Stimulated activated CD8-positive, alpha-beta memory T cell treated with anti-CD3 and anti-CD28 coated beads, Interleukin-2, amount 100 ng/mL, for 1 hour (primary cell): ENCODE measurements at places on chromosomes 2 and 18.

- DNase-seq = no peak
Observed at GRCh38 chr18:63078471-63078870, 241.1 kb downstream of the BCL2 start.

DNA sequence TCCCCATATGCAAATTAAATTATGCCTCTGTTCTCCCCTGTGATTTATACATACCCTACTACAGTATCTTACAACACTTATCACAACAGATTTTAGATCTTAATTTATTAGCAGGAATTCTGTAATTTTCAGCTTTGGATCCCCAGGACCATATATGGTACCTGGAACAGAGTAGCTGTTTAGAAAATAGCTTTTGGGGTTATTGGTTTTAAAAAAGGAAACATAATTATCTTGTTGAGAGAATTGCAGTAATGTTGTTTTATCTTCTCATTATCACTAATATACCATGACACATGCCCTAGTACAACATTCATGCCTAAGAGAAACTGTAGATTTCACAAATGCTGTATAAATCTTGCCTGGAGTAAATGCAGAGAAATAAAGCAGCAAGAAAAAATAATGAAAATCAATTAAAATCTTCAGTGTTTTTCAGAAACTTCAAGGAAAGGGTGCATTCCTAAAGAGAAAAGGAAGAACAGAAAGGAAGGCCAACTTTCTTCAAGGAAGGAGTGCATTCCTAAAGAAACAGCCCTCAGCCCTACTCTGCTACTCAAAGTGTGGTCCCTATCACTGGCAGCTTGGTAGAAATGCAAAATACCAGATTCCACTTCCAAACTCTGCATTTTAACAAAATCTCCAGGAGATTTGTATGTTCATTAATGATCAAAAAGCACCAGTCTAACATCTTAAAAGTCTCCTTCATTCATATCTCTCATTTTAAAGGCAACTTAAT, 37.1 kb upstream of the CSRNP3 start:
- DNase-seq = no peak

DNA sequence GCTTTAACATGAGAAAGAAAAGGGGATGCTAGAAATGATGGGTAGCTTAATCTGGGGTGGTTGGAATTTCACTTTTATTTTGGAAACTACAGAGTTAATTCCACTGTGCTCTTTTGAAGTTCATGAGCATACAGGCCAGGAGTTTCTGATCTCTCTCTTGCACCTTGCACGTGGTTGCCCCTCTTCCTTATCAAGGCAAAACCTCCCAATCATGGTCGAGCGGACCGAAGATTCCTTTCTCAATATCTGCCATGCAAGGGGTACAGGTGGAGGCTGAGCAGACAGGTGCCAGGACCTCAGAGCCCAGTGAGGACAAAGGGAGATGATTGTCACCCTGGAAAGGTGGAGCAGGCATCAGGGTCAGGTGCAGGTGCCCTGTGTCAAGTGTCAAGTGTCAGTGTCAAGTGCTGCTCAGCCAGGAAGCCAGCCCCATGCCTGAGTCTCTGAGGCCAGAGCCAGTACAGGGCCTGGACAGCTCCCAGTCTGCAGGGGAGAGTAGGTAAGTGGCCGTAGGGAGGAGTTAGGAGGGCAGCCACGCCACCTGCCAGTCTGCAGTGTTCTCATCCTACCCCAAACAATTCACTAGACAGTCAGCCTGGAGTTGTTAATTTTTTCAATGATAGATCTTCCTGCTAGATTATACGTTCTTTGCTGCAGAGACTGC, 42.2 kb downstream of the LPIN1 start:
- no peak for DNase-seq

GRCh38 chr2:11947956-11948355, 201.5 kb downstream of the LPIN1 start:
- no peak for DNase-seq

DNA sequence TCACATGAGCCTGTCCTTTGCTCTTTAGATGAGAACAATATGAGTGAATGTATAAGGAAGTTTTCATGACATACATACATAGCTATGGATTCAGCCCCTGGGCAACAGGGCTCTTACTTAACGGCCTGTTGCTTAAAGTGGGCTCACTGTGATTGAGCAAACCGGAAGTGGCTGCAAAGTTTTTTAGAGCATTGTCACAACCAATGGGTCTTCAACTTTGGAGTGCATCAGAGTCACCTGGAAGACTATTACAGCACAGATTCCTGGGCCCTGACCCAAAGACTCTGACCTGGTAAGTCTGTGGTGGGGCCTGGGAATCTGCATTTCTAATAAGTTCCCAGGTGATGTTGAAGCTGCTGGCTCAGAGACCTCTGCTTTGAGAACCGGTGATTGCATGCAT, 106.3 kb upstream of the SEC11C start:
- DNase-seq = no peak

- DNase-seq = no peak
Observed at GRCh38 chr2:33430077-33430476, 46.4 kb upstream of the RASGRP3 start.

- no peak for DNase-seq
Observed at GRCh38 chr18:4246374-4246773, 208.7 kb downstream of the DLGAP1 start.

GRCh38 chr18:22539051-22539765, 121.5 kb upstream of the CTAGE1 start:
- DNase-seq = no peak

GRCh38 chr18:6370886-6371635, 43.6 kb downstream of the L3MBTL4 start:
- DNase-seq = no peak

GRCh38 chr2:73285159-73285739, 971 bp upstream of the FBXO41 start:
- DNase-seq = no peak

DNA sequence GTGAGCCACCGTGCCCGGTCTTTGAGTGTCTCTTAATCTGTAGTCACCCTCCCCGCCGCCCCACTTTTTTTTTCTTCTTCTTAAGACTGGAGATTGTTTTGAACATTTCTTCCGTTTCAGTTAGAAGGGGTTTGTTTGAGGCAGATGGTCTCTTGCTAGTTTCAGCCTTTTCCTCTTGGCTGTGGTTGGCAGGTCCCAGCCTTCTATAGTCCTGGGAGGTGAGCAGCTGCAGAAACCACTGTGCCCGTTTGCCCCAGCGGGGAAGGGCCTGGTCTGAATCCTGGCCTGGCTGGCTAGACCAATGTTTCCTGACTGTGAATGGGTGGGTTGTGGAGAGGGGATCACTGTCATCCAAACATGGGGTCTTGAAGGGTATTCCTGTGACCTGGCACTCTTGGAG, 30.1 kb upstream of the MCFD2 start:
- DNase-seq = no peak

DNA sequence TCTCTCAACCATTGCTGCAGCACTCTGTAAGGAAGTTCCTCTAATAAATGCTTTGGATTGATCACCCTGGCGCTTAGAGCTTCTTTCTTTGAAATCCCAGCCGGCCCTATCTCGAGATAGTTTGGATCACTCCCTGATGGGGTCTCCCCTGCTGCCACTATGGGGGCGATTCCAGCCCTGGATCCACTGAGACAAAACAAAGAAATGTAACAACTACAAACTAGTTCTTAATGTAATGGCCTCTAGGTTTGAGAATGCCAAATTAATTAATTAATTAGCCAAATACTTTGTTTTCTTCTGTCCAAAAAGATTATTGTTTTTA, 15.2 kb downstream of the SRSF7 start:
- DNase-seq = no peak

GRCh38 chr2:3468296-3468988, 50.9 kb downstream of the ADI1 start:
- no peak for DNase-seq

DNA sequence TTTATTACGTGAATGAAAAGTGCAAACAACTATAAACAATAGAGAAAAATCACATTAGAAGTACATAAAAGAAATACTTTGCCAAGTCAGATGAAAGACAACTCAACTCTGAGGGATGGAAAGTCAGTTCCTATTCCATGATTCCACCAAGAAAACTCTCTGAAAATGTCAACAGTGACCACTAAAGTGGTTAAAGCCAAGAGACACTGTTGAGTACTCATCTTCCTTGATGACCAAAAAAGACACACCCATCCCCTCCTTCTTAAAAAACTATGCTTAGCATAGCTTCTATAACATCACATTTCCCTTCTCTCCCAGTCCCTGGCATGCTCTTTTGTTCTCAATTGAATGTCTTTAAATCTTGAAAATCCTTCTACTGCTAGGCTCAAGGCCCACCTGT, 160.0 kb downstream of the TCF4 start:
- no peak for DNase-seq

DNA sequence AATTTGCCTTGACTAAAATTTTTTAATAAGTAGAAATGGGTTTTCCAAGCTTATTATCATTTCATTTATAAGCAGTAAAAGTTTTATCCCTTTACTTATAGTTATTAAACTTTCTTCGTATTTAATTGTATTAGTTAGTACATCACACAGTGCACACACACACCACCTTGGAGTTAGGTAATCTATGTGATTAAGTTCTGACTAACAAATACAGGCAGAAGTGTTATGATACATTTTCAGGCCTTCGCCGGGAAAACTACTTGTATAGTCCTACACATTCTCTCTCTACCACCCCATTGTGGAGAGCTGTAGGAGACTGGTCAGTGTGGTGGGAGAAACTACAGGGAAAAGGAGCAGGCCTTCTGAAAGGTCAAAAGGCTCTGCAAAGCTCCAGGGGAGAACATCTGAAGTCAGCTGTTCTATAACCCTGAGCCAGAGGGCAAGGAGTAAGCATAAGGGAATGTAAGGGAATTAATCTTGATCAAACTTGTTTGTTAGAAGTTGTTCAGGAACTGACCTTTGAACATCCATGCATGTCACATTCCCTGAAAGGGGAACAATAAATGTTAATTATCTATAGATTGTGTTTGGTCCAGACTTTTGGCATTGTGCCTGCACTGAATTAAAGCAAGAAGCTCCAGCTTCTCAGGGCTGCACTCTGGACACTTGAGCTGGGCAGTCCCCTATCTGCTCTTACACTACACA, 231.7 kb downstream of the FSIP2 start:
- no peak for DNase-seq

DNA sequence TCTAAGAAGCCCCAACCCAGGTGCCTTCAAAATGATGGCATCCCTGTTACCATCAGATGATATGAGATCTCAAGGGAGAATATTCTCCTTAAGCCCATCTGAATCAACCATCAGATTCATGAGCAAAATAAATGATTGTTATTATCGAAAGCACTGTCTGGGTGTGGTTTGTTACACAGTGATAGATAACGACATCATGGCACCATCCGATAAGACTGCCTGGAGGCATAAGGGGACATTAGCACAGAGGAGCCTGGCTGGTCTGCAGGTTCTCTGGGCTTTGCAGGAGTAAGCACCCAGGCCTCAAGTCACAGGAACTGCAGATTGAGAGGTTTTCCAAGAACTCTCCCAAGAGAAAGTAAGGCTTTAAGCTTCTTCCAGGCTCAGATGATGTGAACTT, 15.6 kb downstream of the BMP10 start:
- DNase-seq = no peak

GRCh38 chr2:27683390-27684071, 19.8 kb downstream of the SLC4A1AP start:
- peak; percentile 60 for DNase-seq

- DNase-seq = peak; percentile 31
Observed at GRCh38 chr2:106094131-106094841, 99.8 kb downstream of the UXS1 start.

DNA sequence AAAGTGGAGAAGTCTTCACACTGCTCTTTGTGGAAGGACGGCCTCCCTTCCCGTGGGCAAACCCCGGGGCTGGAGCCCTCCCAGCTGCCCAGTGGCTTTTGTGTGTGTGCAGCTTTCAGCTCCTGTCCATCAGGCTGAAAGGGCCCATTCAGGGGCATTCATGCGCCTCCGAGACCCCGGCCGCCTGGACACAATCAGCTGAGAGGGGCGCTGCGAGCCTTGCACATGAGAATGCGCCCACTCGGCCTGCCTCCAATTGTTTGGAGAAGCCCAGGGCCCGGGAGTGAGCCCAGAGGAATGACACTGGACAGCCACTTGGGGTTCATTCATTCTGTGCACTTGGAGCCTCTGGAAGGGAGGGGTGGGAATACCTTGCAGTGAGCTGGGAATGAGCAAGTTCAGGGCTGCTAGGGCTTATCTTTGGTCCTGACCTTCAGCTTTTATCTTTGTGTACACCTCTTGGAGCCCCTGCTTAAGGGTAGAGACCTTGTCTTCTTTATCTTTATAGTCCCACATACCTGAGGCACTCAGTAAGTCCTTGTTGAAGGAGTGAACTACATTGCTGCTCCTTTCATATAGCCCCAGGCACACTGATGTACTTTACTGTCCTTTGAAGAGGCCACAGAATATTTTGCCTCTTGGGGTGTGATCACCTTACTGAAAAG, 56.5 kb downstream of the TCF7L1 start:
- no peak for DNase-seq

DNA sequence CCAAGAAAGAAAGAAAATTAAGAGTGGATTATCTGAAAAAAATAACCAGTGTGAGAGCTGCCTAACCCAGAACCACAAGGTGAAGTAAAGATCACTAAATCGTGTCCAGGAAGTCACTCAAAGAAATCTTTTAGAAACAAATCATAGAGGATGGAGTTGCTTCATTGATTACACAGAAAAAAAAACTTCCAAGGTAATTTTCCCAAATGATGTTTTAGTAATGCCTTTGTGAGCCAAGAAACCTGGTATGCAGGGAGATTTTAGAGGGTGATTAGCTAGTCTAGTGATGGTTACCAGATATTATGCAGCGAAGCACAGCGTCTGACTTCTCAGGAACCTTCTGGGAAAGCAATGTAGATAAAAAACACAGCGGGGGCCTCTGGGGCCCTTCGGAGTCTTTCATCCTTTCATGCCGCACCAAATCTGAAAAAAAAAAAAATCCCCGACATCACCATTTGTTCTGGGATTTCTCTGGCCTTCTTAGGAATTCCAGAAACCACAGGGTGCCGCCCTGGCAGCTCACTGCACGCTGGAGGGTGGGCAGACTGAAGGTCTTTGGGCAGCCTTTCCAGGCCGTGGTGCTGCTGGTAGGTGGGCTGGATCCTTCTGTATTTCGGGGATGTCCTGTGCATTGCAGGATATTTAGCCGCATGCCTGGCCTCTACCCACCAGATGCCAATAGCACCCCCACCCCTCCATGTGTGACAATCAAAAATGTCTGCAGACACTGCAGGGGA, 17.3 kb downstream of the ALPK2 start:
- no peak for DNase-seq

DNA sequence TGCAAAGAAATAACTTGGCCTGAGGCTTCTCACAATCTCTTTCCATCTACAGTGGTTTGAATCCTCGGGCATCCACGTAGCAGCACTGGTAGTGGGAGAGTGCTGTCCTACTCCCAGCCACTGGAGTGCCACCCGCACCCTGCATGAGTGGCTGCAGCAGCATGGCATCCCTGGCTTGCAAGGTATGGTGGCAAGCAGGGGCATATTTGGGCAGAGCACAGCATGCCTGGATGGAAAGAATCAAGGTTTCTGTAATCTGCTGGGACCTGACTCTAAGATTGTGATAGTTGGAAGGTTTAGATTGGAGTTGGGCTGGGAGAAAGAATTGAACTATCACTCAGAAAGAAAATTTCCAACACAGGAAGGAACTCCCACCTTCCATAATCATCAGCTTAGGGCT, 4.0 kb downstream of the CAD start:
- no peak for DNase-seq

GRCh38 chr2:10556271-10557140, 108.4 kb upstream of the ODC1 start:
- no peak for DNase-seq

- DNase-seq = no peak
Observed at GRCh38 chr2:115554153-115554552, 1111.7 kb downstream of the DPP10 start.

- DNase-seq = no peak
Observed at GRCh38 chr2:118046634-118047210, 32.9 kb upstream of the CCDC93 start.

GRCh38 chr18:58761241-58761969, 90.1 kb downstream of the MALT1 start:
- DNase-seq = no peak
